Spinal cord (tissue), 10 donors: ENCODE measurements at places on chromosomes 3 and 15. TPM values are rescaled to one million over a fixed set of nuclear protein-coding genes. Genes with fewer than 3 reads are reported as not detected.

C3orf18 gene
- 28.8 TPM for total RNA-seq

VGLL3 gene
- 7.8 TPM for total RNA-seq

DNA sequence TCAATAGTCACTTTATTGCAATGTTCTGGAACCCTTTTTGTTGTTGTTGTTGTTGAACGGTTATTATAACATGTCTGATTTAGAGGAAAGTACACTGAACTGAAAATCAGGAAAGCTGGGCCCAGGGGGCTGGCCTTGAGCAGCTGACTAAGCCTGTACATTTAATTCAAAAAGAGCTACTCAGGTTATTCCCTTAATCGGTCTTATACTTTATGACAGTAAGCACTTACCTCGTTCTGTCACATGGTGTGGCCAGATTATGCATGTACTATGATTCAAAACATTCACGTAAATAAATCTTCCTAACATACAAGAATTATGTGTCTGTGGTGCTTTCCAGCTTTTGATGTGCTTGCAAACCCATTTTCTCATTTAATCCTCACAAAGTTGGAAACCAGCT lies 382.5 kb upstream of the TPRG1 start:
- H3K27ac ChIP-seq: no peak overlapping the region
- H3K4me1 ChIP-seq: no peaks in the 10 kb centered on the region
- no peaks in the 10 kb centered on the region for H3K27me3 ChIP-seq

DNA sequence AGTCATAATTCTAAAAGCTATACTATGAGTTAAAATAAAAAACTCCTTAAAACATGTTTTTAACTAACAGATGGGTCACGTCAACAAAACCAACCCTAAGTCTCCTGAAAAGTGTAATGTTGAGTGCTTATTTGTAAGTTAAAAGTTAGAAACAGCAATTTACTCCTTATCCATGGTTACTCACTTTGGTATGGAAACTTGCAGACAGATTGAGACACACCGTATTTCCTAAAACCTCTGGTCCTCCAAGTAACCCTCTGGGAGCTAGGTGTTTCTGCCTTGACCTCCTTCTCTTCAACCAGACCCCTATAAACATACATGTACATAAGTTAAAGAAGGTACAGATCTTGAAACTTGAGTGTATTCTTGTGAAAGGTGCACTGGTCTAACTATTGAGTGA lies 3.1 kb downstream of the COL8A1 start:
- H3K27me3 ChIP-seq: peaks cover 22% of the 10 kb centered on the region
- DNase-seq: no peak
- H3K4me3 ChIP-seq: no peak overlapping the region
- no peaks in the 10 kb centered on the region for H3K36me3 ChIP-seq
- H3K4me1 ChIP-seq: peaks cover 18% of the 10 kb centered on the region

- no peaks in the 10 kb centered on the region for H3K4me1 ChIP-seq
- no peak for DNase-seq
Measured at GRCh38 chr3:160185751-160186150, 39.5 kb upstream of the C3orf80 start.
